SW480 (cell line): ENCODE measurements at places on chromosomes 7 and 10.

- no peak for DNase-seq
Observed at GRCh38 chr10:62130948-62131347, 137.7 kb downstream of the RTKN2 start.

DNA sequence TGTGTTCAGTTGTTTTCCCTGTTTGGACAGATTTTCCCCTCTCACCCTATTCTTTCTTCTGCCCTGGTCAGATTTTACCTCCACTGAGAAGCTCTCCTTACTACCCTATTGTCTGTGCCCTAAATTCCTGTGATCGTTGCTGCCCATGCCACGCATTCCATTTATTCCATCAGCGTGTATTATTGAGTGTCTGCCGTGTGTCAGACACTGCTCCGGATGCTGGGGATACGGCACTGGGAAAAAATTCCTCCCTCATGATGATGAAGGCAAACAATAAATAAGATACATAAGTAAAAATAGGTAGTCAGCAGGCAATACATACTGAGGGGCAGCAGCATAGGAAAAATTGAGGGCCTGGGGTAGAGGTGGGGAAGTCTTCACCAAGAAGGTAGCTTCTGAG is 86.8 kb downstream of the FANK1 start:
- DNase-seq = no peak

DNA sequence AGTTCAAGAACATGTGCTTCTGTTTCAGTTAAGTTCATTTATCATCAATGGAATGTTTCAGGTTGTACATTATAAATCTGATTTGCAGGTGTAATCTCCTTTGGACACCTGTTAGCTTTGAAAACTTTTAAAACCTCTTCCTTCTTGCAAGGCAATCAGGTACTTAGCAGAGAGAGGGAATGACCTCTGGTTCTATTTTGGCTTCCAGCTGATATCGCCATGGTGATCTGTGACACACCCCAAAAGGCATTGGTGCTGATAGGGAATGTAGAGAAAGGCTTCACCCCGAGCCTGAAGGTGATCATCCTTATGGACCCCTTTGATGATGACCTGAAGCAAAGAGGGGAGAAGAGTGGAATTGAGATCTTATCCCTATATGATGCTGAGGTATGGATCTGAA is 35.4 kb downstream of the ACSL5 start:
- no peak for DNase-seq

- no peak for DNase-seq
Observed at GRCh38 chr7:22541789-22542188, 41.8 kb upstream of the STEAP1B start.

- DNase-seq = no peak
Observed at GRCh38 chr7:18126281-18126680, 98.6 kb upstream of the PRPS1L1 start.

DNA sequence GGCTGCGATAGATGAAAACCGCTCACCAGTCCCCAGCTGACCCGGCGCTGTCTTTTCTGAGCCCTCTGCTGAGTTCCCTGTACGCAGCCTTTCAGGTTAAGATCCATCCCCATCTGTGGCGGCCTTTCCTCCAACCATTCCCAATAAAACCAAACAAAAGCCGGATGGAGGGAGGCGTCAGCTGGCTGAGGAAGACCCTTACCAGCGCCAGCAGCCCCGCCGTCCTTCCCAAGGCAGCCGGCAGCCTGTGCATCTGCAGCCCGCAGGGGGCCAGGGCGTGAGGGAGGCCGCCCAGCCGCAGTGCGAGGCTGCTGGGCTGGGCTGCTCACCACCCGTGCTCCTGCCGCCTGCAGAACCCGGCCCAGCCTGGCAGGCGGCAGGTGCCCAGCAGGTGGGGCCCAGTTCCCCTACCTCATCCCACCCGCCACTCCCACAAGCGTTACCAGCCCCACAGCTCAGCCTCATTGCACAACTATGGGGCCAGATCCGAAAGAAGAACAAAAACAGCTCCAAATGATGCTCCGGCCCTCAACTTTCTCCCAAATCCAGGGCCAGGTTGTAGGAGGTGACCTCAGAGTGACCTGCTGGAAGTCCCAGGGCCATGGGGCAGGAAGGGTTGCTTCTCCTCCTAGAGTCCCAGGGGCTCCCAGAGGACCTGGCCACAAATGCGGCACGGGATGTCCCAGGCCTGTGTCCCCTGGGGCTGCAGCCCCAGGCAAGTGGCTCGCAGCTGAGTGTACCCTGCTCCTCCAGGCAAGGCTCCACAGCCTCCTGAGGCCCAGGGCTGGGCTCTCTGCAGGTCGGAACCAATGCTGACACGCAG is 23.8 kb downstream of the PAPOLB start:
- DNase-seq = no peak

DNA sequence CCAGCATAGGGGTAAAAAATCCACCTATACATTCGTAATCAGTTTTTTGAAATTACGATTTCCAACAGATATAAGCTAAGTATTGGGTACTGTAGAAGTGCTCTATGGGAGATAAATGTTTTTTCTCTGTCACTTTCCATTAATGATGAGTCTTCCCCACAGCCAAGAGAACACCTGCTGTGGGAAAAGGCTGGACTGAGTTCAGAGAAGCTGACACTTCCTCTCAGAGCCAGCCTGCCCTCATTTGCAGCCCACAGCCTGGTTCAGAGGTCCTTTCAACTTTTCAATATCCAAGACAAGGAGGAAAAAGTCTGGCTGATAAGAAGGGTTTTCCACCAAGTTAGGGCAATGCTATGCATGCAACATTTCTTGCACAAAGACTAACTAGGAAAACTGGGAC is 64.5 kb upstream of the DNAJB12 start:
- no peak for DNase-seq
